ENCODE measurements at places on chromosomes 16 and 17.

GRCh38 chr16:28981517-28981916 lies 3.3 kb upstream of the LAT start:
- DNase-seq: no peak

DNA sequence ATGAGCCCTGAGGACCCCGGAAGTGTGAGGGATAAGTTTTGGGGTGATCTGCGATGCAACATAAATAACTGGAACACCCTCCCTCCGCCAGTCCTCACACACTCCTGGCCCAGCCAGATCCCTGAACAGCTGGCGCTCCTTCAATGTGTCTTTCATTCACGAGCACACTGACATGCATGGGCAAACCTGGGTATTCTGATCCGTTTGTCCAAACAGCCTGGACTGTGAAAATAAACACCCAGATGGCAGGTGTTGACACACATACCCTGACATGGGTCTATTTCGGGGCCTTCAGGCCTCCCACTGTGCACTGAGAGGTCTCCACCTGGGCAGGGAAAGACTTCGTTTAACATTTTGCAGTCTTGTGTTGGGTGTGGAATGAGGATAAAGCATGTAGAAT lies 3.0 kb upstream of the CPNE2 start:
- DNase-seq: no peak

DNA sequence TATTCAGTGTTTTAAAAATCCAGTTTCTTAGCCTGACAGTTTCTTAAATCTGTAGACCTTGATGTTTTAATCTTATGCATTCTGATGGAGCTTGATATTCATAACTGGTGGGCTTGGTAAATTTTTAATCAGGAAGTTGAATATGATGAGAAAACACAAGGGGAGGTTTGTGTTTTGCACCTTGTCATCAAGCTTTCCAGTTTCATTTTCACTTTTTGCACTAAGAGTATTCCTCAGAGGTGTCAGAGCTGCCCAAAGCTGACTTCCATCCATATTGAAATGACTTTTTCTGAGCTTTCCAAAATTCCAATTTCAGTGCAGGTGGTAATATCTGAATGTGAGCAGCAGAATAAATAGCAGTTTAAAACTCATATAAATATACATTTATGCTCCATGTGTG lies 555.0 kb upstream of the RBFOX1 start:
- no peak for DNase-seq

- DNase-seq: no peak
These were observed 26.1 kb downstream of the BCL7C start for GRCh38 chr16:30867747-30868146.

- no peak for DNase-seq
These were observed 49.8 kb downstream of the SREBF1 start for GRCh38 chr17:17786998-17787397.

DNA sequence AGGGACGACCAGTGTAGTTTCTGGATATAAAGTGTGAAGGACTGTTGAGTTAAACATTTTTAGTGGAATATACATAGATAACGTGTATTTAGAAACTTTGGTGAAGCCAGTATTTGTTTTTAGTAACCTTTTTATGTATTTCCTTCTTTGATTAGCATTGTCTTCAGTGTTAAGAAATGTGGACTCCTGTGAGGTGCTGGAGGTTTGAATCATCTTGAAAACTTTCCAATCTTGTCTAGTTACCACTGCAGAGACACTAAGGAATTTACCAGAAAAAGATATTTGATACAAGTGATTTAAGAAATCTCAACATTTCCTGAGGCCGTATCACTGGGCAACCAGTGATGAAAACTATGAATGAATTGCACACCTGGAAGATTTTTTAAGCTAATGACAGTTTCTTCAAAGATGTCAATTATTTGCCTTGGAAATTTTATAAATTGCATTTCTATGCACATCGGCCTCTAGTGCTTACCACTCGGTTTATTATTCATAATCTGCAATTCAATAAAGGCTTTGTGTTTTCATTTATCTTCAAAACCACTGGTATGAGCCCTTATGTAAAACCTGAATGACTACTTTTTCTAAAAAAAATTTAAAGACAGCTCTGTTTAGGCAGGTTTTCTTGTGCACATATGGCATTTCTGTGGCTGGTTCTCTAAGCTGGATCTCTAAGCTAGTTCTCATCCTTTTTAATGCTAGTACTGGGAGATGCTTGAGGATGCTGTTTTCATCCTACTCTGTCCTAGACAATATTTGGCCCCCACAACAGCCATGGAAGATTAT lies 31.4 kb upstream of the ADCY7 start:
- DNase-seq: no peak

GRCh38 chr16:69315486-69316311 lies 4.5 kb downstream of the VPS4A start:
- DNase-seq: no peak

DNA sequence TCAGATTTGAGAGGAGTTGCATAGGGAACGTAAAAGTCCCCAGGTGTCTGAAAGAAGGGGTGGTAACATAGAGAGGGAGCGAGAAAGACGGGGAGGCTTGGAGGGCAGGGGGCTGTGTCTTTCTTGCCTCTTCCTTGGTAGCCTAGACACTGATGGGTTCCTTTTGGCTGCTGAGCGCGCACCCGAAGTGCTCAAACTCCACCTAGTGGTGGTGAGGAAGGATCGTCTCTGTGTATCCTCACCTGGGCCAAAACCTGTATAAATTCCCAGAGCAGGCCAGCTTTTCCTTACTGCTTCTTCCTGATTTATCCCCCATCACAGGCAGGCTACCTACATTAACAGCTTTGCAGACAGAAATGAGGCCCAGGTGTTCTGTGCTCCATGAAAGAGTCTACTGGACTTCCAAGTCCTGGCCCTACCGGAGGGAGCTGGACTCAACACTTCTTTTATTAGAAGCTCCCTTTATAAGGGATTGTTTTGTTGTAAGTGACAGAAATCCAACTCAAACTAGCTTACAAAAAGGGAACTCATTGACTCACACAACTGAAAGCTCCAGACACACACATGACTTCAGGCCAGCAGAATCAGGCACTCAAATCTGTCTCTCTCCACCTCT lies 5.5 kb upstream of the SLC25A35 start:
- peak; percentile 25 for DNase-seq

- DNase-seq: no peak
These were observed 200.0 kb downstream of the CDRT15L2 start for GRCh38 chr17:20779521-20779920.

GRCh38 chr16:78679546-78679945 lies 580.1 kb downstream of the WWOX start:
- no peak for DNase-seq

GRCh38 chr16:85667841-85668413 lies 20.8 kb downstream of the GINS2 start:
- DNase-seq: no peak

DNA sequence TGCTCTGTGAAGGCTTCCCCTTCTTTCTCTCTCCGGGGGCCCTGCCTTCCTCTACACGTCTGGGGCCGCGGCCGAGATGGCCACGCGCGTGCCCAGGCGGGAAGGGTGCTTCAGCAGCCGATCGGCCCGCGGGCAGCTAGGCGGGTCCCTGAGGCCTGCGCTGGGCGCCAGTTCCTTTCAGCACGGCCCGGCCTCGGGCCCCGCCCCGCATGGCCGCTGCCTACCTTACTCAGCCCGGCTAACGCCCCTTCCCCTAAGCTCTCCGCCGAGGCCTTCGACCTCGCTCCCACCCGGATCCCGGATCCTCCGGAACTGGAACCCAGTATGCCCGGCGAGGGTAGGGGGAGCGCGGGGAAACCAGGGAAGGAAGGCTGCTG lies 335 bp downstream of the TMEM11 start:
- peak; percentile 6 for DNase-seq

GRCh38 chr17:70024253-70024652 lies 50.8 kb upstream of the KCNJ16 start:
- no peak for DNase-seq

GRCh38 chr17:31524926-31525800 lies 133.7 kb downstream of the RAB11FIP4 start:
- peak; percentile 54 for DNase-seq

- no peak for DNase-seq
These were observed 19.3 kb upstream of the RAI1 start for GRCh38 chr17:17661834-17662385.

- no peak for DNase-seq
These were observed 29.9 kb downstream of the KANSL1 start for GRCh38 chr17:46163316-46163715.

DNA sequence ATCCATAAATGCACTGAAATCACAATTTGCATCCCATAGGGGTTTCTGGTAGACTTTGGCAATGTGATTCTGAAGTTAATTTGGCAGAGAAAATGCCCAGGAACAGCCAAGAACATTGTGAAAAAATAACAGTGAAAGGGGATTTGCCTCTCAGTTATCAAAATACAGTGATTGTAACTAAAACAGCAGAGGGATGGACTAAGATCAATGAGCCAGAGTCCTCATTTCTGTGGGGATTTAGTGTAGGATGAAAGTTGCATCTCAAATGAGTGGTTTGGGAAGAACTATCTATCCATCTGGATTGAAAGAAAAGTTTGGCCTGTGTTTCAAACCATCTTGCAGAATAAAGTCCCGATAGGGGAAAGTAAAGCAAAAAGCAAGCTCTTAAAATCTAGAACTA lies 28.1 kb downstream of the MYBBP1A start:
- DNase-seq: no peak

GRCh38 chr17:41532947-41533570 lies 5.0 kb upstream of the KRT19 start:
- no peak for DNase-seq

- peak; percentile 55 for DNase-seq
These were observed 485 bp downstream of the DYNLL2 start for GRCh38 chr17:58083491-58084316.

DNA sequence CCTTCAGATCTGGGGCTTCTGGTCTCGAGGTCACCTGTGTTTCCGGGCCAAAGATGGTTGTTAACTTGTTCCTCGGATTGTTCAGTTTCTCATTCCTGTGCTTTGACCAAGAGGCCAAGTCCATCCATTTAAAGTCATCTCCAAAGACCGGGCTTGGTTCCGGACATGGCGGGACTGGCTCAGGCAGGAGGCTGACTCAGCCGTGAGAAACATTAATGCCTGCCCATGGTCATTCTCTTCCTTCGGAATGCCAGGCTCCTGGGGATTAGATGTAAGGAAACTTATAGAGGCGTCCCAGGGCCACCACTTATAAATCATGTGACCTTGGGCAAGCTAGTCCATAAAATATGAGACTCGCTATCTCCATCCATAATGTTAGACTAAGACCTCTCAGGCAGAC lies 13.6 kb upstream of the NKD1 start:
- DNase-seq: no peak

- peak; percentile 97 for DNase-seq
These were observed at the start of gene ARL2BP for GRCh38 chr16:57244767-57245471. ARL2BP (plus strand) TSS chr16:57245259; CDS start chr16:57245368, 109 bp downstream.

GRCh38 chr16:56349086-56349415 lies 76.3 kb downstream of the AMFR start:
- DNase-seq: no peak

DNA sequence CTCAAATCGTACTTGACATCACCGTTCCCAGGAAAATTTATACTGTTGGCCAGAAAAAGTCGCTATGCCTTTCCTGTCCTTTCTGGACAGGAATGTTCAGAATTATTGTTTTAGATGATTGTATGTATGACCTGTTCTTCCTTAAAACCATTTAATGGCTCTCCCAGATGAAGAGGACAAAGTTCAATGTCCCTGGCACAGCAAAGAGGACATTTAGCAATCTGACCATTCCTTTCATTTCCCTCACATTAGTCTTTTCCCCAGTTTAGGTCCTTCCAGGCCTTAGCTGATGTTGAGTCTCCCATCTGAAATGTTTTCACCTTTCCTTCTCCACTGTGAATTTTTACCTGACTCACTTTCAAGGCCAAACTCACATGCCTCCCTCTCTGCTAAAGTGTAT lies 938.9 kb downstream of the CDH11 start:
- DNase-seq: no peak

- DNase-seq: no peak
These were observed 25.1 kb upstream of the MED13 start for GRCh38 chr17:62090021-62090824.

DNA sequence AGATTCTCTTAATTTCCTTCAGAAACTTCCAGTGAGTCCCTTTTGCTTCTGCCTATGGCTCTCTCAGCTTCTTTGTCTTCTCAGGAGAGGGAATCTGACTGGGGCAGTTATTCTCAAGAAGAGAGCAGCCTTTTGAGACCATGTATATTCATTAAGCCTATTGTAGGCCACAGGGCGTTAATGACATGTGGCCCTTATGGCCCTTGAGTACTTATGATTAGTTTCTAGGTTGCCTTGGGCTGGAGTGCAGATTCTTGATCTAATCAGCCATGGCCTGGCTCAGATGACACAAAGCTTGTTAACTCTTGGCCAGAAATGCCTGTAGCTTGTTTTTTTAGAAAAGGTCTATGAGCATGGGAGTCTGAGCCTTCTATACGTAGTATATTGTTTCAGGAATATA lies 17.4 kb downstream of the MFSD11 start:
- DNase-seq: no peak

DNA sequence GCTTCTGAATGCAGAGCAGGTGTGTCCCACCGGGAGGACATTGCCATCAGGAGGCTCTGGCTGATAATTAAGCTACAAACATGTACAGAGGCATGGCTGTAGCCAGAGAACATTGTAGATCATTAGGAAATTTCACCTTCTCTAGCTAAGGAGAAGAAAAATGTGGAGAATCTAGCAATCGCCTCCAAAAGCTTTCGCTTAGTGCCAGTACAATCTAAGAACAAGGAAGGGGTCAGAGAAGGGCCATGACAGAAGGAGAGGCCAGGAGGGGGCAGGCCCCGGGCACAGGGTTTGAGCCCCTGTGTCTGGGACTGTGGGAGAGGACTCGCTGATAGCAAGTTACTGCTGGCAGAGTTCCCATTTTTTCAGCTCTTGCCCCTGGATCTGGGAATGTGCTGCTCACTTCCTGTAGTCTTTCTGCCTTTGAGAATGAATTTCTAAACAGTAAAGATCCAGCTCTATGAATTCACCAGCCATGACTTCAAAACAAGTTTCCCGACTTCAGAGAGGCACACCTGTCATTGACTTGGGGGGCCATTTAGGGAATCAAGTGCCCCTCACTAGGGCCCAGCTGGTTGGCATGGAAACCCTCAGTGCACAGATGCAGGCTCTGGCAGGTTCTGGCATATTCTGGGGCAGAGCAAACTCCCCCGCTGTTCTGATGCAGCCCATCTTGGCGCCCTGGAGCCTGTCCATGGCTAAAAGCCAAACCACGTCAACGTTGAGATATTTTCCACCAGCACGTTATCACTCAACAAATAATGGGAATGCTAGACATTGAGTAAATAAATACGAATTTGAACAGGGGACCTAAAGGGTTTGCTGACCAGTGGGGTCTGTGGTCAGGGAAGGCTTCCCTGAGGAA lies 59.5 kb upstream of the CACNG4 start:
- no peak for DNase-seq

GRCh38 chr16:65394281-65394680 lies 272.4 kb upstream of the CDH11 start:
- DNase-seq: no peak

GRCh38 chr17:80827646-80828643 lies 163.7 kb upstream of the CHMP6 start:
- no peak for DNase-seq

DNA sequence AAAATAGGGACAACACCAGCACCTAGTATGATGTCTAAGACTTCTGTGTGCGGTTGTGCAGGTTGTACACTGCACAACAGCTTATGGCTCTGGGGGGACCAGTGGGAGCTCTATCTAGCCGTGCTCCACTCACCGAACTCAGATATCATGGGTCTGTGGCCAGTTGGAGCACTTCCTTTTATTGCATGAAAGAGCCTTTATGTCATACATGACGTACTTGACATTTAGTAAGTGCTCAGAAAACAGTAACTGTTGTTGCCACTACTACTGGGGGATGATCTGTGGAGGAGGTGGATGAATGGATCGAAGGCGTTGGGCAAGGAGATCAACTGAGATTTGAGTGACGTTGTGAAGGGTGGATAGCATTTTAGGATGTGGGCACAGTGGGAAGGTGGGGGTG lies 368.8 kb downstream of the SNX29 start:
- no peak for DNase-seq

GRCh38 chr16:30040221-30040620 lies 9.2 kb upstream of the TLCD3B start:
- no peak for DNase-seq
